Caco-2 (cell line): ENCODE measurements at places on chromosomes 13 and 19.

DNA sequence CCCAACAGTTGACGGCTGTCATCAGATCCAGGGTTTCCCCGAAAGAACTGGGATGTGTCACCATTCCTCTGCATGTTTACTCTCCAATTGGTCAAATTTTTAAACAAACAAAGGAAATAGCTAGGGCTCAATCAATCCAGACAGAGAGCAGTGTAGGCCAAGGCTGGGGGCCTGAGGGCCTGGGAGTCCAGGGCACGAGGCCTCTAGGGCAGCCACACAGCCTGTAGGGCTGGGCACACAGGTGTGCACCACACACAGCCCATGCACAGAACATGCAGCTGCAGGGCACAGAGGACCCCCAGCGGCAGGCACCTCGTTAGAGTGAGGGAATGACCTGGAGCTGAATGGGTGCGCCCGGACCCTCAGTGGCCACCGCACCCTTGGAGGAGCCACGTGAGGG, 9.5 kb downstream of the MIER2 start:
- DNase-seq, result no peak

DNA sequence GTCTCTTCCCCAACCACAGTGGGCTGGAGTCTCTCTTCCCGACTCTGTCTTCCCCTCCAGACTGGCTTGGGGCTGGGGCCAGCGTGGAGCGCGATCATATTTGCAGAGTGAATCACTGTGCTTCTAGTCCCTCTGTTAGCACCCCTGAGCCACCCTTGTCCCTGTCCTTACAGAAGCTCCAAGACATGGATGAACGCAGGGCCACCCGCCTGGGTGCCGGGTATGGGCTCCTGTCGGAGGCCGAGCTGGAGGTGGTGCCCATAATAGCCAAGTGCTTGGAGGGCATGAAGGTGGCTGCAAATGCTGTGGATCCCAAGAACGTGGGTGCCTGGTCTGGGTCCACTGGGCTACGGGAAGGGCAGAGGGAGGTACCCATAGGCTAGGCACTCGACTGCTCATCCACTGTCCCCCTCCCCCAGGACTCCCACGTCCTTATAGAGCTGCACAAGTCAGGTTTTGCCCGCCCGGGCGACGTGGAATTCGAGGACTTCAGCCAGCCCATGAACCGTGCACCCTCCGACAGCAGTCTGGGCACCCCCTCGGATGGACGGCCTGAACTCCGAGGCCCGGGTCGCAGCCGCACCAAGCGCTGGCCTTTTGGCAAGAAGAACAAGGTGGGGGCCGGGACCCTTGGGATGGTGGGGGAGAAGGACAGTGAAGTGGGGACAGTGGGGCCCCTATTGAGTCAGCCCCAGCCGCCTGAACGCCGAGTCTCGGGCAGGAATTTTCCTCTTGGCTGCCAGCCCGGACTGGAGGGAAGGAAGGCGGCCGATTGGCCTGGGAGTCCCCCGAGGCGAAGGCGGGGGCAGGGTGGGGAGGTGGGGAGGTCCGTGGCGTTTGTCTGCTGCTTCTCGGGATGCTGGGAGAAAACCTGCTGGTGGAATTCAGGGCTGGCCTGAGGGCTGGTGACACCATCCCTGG, 5.2 kb downstream of the TRIP10 start:
- DNase-seq, result no peak

DNA sequence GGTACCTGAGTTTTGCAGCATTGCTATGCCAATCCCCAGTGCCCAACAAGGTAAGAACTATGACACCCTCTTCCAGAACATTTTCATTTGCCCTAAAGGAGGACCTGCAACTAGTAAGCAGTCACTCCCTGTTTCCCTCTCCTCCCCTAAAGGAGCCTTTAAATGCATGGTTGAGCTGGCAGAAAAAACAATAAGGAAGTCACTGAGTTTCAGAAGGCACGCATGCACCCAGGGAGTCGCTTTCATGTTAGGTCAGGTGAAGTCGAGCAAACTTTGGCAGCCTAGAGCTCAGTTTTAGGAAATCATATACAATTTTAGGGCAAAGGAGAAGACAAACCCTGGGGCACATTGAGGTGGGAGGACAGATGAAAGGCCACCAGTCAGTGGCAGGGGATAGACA, 11.8 kb downstream of the NLRP11 start:
- DNase-seq, result no peak

GRCh38 chr13:40077396-40078027, 422.1 kb downstream of the COG6 start:
- DNase-seq, result no peak
